ENCODE measurements at places on chromosomes 4 and X. TPM values are rescaled to one million over a fixed set of nuclear protein-coding genes. Genes with fewer than 3 reads are reported as not detected.
A peak's percentile ranks its signal among the peaks of the same experiment; 100 is the strongest.

The ADH6 gene
- polyA plus RNA-seq, result not detected

The PTPN13 gene
- polyA plus RNA-seq, result not detected

- H3K27ac ChIP-seq, result no peak overlapping the region
- no peaks in the 10 kb centered on the region for H3K36me3 ChIP-seq
- H3K4me3 ChIP-seq, result no peak overlapping the region
- no peaks in the 10 kb centered on the region for H3K4me1 ChIP-seq
Measured at GRCh38 chrX:46710425-46710824, 48.5 kb downstream of the SLC9A7 start.

- DNase-seq, result no peak
- no peaks in the 10 kb centered on the region for H3K27me3 ChIP-seq
- H3K4me3 ChIP-seq, result no peak overlapping the region
- H3K27ac ChIP-seq, result peak overlapping the region; percentile 94
- H3K36me3 ChIP-seq, result peaks cover 14% of the 10 kb centered on the region
Measured at GRCh38 chr4:2472187-2472586, 3.3 kb downstream of the RNF4 start.

The TMPRSS11D gene
- not detected for polyA plus RNA-seq

- DNase-seq, result no peak
- H3K36me3 ChIP-seq, result no peaks in the 10 kb centered on the region
- H3K4me3 ChIP-seq, result no peak overlapping the region
- H3K27ac ChIP-seq, result no peak overlapping the region
Measured at GRCh38 chr4:18840481-18840880, 818.9 kb upstream of the LCORL start.

The ZBTB33 gene
- 16.0 TPM for polyA plus RNA-seq

DNA sequence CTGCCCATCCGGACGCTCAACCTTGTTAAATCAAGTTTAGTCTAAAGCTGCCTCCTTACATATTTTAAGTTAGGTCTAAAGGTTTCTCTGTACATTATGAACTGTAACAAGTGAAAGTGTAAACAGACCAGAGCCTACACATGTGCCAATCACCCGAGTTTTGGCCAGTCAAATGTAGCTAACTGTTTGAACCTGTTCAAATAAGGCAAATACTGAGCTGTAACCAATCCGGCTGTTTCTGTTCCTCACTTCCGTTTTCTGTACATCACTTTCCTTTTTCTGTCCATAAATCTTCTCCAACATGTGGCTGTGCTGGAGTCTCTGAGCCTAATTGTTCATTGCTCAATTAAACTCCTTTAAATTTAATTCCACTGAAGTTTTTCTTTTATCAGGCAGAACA lies 113.3 kb upstream of the SHISA3 start:
- H3K27me3 ChIP-seq, result no peaks in the 10 kb centered on the region
- DNase-seq, result no peak
- no peaks in the 10 kb centered on the region for H3K4me1 ChIP-seq
- no peaks in the 10 kb centered on the region for H3K36me3 ChIP-seq
- H3K27ac ChIP-seq, result no peak overlapping the region

DNA sequence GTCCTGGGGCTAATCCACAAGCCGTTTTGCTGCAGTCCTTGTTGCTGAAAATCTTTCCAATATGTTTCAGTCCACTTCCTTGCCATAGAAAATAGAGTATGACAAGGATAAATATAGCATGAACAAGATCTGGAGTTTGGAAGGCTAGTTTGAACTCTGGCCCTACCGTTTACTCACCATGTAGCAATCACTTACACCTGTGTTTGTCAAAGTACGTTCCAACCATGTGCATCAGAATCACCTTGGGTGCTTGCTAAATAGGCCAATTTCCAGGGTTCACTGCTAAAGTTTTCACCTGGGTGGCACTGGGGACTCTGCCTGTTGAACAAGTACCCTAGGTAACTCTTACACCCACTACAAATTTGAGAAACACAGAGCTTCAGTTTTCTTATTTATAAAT lies 188.9 kb downstream of the ENOX2 start:
- H3K27me3 ChIP-seq, result no peaks in the 10 kb centered on the region
- H3K27ac ChIP-seq, result no peak overlapping the region
- H3K4me1 ChIP-seq, result no peaks in the 10 kb centered on the region
- no peak overlapping the region for H3K4me3 ChIP-seq

The GIMD1 gene
- not detected for polyA plus RNA-seq

- no peak overlapping the region for H3K27ac ChIP-seq
- H3K4me3 ChIP-seq, result no peak overlapping the region
- H3K4me1 ChIP-seq, result no peaks in the 10 kb centered on the region
- H3K27me3 ChIP-seq, result no peaks in the 10 kb centered on the region
- H3K36me3 ChIP-seq, result no peaks in the 10 kb centered on the region
Measured at GRCh38 chr4:156377036-156377710, 423.5 kb upstream of the CTSO start.

The CLNK gene
- polyA plus RNA-seq, result not detected

DNA sequence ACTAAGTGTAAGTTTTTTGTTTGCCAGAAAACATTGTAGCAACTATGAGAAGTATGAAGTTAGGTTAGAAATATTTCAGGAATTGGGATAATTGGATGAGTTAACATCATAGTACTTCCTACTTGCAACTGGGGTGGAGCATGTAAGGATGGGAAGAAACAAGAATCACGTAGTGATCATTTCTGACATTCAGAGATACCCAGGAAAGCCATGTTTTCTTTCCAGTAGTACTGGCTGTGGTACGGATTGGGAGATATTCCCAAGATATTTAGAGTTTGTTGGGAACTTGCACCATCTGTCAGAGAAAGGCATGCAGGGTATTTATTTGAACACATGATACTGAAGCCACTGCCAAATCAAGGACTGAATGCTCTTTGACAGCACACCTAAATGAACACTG lies 87.6 kb upstream of the SLC4A4 start:
- no peak overlapping the region for H3K27ac ChIP-seq
- H3K27me3 ChIP-seq, result no peaks in the 10 kb centered on the region
- no peaks in the 10 kb centered on the region for H3K4me1 ChIP-seq
